NCI-H1048 (cell line): ENCODE measurements at places on chromosomes 12 and 14.

DNA sequence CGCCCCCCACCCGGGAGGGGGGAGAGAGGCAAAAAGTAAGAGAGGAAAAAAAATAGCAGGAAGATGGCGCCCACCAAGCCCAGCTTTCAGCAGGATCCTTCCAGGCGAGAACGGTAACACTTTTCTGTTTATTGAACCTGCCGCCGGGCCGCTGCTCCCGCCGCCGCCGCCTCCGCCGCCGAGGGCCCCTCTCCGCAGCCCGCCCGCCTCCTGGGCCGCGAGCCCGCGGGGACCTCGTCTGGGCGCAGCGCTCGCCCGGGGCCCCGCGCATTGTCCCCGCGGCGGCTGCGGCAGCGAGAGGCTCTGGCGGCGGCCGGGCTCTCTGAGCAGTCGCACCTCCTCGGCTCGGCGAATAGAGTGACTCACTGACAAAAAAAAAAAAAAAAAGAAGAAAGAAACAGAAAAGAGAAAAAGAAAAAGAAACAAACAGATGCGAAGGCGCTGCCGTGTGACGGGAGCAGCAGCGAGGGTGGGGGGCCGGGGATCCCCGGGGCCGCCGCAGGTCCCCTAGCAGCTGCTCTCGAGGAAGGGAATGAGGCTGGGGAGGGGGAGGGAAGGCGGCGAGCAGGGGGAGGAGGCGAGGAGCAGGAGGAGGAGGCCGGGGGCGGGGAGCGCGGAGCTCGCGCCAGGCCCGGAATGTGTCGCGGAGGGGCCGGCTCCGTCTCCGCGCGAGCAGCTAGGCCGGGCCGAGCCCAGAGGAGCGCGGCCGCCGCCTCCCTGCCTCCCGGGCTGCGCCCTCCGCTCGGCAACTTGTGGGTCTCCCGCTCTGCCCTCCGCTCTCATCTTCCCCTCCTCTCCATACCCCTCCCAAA is 781 bp downstream of the NPAS3 start:
- DNase-seq: no peak

DNA sequence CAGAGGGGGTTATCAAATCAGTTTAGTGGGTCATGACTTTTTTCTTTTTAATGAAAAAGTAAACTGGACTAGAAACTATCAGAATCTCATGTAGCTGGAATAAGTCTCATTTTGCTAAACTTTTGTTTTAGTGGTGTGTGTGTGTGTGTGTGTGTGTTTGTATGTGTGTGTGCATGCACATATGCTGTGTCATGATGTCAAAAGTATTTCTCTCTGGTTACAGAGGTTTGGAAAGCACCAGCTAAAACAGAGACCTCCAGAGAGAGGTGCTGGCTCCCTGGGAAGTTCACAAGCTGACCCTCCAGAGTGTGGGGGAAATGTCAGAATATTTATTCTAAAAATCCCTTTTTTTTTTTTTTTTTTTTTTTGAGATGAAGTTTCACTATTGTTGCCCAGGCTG is 114.7 kb downstream of the LGMN start:
- no peak for DNase-seq

GRCh38 chr14:51554953-51555352 is 96.8 kb upstream of the FRMD6 start:
- no peak for DNase-seq

DNA sequence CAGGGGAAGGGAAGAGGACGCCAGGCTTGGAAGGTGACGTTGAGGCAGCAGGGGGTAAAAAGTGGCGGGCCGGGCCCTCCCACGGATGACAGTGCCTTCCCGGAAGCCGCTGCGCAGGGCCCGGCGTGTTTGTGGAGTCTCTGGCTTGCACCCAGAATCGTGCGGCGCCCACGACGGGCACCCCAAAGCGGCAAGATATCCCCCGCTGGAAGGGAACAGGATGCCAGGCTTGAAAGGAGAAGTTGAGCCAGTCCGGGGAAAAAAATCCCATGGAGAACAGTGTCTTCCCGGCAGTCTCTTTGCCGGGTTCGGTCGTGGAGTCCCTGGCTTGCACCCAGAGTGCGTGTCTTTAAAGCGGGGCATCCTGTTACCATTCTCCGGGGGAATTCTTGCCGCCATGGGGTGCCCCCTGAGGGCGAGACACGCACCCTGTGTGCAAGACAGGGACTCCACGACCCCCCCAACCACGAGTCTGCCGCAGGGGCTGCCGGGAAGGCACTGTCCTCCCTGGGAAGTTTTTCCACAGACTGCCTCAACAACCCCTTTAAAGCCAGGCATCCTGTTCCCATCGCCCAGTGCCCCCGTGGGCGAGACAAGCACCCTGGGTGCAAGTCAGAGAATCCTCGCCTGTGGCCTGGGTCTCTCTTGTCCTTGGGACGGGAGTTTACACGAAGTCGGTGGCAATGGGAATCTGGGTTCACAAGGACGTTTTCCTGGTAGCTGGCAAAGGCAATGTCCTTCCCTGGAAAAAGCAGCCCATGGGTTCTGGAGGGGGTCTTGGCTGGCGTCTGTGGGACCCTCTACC is 156.1 kb upstream of the ALG10B start:
- no peak for DNase-seq

DNA sequence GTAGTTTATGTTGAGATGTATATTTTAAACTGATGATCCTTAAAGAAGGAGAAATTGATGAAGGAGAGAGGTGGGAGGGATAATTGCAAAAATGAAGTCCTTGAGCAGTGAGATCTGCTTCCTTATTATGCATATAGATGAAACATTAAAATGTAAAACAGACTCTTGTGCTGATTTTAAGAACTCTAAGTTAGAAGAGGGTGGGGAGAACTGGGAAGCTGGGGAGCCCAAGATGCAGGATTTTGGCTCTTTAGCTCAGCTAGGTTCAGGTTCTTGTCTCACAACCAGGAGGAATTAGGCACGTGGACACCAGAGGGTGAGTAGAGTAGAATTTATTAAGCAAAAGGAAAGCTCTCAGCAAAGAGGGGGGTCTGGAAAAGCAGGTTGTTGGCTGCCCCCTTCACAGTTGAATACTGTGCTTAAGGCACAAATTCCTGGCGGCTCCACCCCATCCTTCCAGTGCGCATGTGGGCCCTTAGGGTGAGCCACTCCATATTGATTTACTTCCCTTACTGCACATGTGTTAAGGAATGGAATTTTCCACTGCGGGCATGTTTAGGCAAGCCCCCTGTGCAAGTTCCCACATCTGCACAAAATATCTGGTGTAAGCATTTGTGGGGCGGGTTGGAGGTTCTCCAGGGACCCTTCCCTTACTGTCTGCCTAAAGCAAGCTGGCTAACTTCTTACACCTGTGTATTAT is 141.9 kb downstream of the BICD1 start:
- DNase-seq: no peak

DNA sequence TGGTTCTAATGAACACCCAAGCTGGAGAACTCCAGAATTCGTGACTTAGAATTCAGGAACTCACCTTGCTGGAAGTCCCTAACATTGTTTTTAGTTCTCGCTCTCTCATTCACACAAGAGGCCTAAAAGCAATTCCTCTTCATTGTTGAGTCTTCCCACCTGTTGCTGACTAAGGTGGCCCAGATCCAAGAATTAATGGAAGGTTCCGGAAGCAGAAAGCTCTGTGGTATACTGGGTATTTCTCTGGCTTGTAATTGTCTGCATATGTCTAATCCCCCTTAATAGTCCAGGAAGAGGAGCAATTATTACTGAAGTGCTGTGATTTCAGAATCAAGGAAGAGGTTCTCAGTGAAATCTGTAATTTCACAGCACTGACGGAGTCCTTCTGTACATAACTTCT is 31.4 kb downstream of the TMEM233 start:
- no peak for DNase-seq
